ENCODE measurements at places on chromosomes 7 and 10.

DNA sequence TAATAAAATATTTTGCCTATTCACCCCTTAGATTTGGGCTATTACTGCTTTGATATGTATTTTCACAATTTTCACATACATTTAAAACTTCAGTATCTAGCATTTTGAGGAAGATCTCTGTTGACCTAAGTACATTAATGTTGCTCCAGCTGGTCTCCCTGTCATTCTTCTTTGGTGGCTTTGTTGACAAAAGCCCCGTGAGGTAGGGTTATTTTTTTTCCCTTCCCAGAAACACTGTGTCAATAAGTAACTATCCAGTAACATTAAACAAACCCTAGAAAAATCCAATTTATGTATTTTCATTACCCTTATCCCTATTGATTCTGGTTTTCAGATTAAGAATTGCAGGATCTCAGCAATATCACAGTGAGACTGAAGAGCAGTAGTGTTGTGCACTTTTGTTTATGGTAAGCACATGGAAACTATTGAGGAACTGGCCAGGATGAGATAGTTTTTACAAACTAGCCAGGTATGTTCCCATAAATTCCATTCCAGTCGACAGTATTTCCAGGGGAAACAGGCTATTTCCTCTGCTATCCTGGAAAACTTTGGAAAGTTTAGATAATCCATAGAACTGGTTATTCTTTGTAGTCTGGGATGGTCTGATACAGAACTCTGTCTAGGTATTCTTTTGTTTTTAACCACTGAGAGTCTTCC, 198.2 kb downstream of the PON1 start:
- DNase-seq, result no peak

GRCh38 chr7:83588602-83589240, 60.2 kb downstream of the SEMA3E start:
- DNase-seq, result no peak

GRCh38 chr10:62046522-62047227, 145.2 kb downstream of the ARID5B start:
- DNase-seq, result no peak

GRCh38 chr7:39683216-39683845, 60.0 kb downstream of the RALA start:
- no peak for DNase-seq

DNA sequence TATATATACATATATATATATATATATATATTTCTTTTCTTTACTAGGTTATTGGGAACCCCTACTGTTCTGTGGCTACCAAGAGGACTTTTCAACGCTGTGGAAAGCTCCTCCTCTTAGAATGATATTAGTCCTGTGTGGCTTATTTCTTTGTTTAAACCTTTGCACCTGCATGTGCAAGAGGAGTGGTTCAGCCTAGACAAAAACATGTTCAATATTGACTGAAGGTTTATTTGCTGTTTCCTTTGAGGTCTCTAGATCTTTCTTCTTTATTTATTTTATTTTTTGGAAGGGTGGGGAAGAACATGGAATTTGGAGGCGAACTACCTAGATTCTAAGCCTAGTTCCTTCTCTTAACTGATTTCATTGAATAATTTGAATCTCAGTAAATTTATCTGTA, 118.1 kb downstream of the GNAT3 start:
- DNase-seq, result no peak

DNA sequence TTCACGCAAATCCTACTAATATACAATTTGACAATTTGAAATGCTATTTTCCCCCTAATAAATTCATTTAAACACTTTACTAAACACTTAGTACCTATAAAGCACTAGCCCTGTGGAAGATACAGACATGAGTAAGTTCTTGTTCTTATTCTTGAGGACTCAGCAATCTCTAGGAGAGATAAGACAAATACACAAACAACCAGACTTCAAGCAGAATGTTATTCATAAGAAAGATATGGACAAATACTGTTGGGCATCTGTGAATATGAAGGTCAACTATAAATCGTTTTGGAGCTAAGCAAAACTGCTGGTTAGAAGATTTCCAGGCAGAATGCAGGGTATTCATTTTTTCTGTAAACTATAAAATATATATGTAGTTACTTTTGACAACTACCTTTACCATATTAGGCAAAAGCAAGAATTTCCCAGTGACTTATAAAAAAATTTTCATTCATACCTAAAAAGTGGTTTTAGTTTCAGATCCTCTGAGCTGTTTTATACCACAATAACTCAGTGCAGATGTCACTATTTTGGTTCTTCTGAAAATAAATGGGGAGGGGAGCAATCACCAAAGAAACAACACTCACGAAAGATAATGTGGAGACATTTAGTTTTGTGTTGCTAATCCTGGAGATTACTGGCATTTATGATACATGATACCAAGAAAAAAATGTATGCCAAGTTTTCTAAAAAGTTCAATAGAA, 3.8 kb downstream of the VPS41 start:
- no peak for DNase-seq

GRCh38 chr7:121330053-121330833, 1.4 kb downstream of the WNT16 start:
- peak; percentile 34 for DNase-seq

DNA sequence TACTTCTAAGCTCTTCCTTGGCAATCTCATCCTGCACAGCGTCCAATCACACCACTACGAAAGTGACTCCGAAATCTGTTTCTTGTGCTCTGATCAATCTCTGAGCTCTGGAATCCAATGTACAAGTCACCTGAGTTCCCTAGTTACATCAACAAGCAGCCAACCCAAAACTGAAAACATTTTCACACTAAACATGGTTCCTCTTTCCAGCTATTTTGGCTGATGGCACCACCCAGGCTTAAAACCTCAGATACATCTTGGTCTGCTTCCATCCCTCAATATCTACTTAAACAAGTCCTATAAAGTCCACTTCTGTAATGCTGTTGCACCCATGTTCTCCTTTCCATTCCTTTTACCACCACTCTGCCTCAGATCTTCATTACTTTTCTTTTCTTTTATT, 3.6 kb downstream of the BLOC1S2 start:
- no peak for DNase-seq

- no peak for DNase-seq
These were observed 258.6 kb downstream of the TEX36 start for GRCh38 chr10:125424191-125424847.

- DNase-seq, result no peak
These were observed 23.7 kb upstream of the TRPV6 start for GRCh38 chr7:142908921-142909890.

DNA sequence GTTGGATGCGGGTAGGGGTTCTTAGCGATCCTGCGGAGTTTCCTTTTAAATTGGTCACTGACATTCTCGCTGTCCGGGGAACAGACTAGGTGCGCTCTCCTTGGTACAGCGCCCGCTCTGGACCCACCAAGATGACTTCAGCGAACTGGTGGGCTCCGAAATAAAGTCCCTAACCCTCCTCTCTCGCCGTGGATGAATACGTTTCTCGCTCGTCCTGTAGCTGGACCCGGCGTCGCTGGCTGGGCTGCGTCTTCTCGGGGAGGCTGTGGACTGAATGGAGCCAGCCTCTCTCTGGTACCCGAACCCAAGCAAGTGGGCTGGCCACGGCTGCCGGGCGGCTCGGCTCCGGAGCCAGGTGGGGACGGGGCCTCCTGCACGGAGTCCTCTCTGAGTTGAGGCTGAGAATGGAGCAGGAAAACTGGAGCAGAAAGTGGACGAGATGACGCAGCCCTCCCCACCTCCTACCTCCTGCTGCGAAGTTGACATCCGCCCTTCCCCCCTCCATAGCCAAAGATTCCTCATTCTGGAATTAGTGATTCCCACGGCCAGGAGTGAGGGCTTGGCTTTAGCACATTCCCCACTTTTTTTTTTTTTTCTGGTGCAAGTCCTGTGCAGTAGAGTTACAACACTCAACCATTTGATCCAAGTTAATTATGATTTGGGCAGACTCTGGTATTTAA, 1.5 kb downstream of the UNC5B start:
- DNase-seq, result no peak

- no peak for DNase-seq
These were observed 1.7 kb upstream of the CD36 start for GRCh38 chr7:80636709-80637108.

- no peak for DNase-seq
These were observed 164.3 kb downstream of the CELF2 start for GRCh38 chr10:11181978-11182377.

- DNase-seq, result no peak
These were observed 448 bp upstream of the PTER start for GRCh38 chr10:16436367-16436757.

DNA sequence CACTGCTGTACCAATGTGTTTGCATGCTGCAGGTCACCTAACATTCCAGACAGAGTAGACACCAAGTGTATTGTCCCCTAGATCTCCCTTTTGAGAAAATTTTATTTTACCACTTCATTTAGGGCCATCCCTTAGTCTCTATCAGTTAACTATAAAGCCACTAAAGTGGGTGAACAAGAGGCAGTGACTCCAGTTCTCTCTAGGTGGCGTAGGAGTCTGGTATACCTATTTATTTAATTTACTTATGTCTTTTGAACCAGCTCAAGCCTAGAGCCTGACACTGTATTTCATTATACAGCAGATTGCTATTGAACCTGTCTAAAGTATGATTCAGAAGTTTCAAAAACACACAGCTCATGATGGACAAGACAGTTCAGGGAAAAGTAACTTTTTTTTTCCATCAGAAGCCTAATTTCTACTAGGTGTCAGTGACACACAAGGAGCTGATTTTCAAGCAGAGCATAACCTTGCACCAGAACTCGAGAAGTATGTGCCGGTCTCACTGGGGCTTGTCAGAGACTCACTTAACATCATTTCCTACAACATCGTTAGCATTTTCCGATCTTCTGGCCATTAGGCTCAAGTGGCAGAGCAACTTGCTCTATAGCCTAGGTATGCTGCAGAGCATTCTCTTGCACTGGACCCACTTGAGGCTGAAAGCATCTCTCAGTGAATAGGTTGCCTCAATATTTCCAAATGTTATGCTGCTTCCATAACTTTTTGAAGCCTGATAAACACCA, 175.4 kb downstream of the CDC14C start:
- no peak for DNase-seq

DNA sequence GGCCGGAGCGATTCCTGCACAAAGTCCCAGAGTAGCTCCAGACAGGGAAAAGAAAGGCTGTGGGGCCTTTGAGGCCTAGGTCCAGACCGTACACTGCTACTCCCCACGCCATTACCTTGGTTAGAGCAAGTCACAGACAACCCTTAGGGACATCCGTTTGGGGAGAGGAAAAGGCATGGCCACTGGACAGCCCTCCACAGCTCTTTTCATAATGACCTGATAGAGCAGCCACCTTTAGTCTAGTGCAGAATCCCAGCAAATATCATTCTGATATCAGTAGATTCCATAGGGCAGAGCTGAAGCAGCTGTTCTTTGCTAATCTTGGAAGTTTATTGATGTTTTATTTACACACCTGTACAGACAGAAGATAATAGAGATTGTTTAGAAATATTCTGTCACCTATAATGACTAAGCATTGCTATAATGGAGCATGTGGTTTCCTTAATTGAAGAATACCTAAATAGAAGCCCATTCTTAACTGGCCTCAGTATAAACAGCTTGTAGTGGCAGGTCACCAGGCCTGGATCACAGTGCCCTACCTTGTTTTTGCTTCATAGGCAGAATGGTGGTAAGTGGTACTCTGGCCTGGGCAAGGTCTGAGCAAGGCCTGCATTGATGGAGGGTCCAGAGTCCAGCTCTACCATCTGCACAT, 27.9 kb downstream of the OGDH start:
- DNase-seq, result no peak

DNA sequence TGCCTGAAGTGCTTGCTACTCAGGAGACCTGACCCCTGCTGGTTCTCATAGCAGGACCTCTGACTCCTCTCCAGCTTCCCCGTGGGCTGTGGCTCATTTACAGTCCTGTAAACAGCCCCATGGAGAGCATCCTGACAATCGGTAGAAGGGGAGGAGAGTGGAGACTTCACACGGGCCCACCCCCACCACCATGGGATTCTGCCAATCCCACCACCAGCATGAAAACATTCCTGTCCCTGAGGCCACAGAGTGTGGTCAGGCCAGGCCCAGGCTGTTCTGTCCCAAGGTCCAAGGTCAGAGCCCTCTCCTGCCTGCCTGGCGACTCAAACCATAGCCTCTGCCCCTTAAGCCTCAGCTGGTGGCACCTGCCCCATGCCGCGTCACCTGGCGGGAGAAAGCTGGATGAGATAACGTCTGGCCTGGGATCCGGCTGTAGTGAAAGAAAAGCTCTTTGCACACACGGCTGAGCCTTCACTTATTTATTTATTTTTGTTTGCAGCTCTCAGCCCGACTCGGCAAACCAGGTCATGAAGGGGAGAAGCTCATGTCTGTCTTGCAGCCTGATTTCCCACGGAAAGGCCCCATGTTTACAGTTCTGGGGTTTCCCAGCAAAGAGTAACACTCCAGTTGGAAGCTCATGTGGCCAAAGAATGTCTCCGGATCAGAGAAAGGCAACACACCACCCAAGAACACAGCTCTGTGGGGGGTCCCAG, 293.6 kb upstream of the ZMIZ1 start:
- no peak for DNase-seq

GRCh38 chr7:73530800-73531199, 8.7 kb upstream of the BAZ1B start:
- no peak for DNase-seq

DNA sequence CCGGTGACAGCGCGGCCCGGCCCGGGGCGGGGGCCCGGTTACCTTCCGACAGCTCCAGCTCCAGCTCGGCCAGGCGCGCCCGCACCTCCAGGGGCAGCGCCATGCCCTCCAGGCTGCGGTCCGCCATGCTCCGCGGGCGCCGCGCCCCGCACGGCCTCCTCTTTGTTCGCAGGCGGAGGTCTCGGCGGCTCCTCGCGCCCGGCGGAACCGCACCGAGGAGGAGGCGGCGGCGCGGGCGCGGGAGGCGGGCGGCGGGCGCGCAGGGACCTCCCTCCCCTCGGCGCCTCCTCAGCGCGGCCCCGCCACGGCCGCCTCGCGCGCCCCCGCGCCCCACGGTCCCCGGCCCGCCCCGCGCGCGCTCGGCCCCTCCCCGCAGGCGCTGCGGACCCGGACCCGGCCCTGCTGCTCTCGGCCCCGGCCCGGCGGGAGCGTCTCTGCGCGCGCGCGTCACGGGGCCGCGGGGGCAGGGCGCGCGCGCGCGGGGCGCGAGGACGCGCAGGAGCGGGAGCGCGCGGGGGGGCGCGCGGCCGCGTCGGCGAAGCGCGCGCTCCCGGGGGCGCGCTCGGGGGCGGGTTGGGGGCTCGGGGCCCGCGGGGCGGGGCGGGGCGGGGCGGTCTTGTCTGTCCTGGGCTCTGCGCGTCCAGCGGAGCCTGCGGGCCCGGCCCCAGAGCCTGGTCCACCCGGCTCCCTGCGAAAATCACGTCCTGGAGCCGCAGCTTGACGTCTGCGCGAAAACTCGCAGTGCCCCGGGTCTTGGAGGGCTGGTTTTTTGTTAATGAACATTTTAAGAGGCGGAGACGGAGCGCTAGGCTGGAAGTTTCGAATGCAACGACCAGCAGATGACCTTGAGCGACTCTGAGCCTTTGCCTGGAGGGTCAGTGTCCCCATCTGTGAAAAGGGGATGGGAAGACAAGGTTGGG, at the start of gene DIP2C:
TSS of gene DIP2C (minus strand) at position 217 of the 920 bp plus-strand sequence. CDS start at position 127, 90 bp downstream.
- no peak for DNase-seq

- no peak for DNase-seq
These were observed 32.4 kb downstream of the AKR1C4 start for GRCh38 chr10:5229019-5229418.
